ENCODE measurements at places on chromosomes 11 and 22.

- DNase-seq: no peak
Measured at GRCh38 chr11:60971520-60971919, at the start of gene CD6. Gene CD6, plus strand, starts transcription at chr11:60971680. Its CDS starts 186 bp downstream, at chr11:60971866.

DNA sequence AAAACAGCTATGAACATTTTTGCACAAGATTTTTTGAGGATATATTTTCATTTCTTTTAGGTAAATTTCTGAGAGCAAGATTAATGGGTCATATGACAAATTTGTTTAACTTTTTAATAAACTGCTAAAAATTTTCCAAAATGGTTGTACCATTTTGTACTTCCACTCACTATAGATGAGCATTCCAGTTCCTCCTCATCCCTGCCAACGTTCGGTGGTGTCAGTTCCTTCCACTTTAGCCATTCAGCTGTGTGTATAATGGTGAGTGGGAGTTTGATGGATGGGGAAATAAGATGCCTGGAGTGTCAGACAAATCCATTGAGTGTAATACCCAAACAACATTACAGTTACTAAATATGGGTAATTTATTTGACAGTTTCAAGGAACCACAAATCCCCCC lies 49.7 kb downstream of the MIAT start:
- DNase-seq: no peak

DNA sequence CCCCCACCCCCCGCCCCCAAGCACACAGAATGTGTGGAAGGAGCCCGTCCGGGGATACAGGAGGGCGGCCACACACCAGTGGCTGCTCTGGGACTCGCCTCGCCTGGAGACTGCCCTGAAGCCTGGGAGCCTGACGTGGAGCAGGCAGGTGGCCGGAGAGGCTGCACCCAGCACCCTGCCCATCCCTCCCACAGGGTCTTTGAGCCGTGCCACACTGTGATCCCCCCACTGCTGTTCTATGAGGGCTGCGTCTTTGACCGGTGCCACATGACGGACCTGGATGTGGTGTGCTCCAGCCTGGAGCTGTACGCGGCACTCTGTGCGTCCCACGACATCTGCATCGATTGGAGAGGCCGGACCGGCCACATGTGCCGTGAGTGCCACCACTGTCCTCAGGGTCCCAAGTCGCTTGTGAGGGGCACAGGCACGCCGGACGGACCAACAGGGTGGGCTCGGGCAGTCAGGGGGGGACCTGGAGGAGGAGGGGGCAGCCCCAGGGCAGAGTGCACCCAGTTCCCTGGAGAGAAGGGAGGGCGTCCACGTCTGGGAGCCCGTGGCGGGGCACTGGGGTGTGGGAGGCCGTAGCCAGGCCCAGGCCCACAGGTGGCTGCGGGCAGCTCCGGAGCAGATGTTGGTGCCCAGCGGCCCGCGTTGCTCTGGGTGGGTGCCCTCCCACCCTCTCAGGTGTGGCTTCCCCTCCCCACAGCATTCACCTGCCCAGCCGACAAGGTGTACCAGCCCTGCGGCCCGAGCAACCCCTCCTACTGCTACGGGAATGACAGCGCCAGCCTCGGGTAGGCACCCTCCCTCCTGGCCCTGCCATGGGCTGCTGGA lies 27.0 kb upstream of the MUC5B start:
- DNase-seq: no peak

DNA sequence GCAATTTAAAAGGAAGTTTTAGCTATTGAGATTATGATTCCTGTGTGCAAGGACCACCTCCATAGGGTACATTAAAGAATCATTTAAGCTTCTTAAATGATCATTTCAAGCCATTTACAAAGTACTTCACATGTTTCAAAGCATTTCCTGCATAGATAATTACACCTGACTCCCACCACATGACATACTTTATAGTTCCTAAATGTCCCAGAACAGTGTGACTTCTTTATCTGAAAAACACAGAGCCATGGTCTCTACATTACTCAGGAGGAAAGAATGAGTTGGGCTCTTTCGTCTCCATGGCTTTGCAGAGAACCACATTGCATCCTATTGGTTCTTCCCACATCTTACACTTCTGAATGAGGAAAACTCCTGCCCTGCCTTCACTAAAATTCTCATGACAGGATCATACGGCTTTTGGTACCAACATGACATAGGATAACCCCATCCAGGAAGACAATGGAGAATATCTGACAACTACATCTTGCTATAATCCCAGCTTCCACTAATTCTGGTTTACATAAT lies 88.6 kb downstream of the ETS1 start:
- DNase-seq: no peak

GRCh38 chr11:82038154-82038553 lies 695.5 kb downstream of the FAM181B start:
- no peak for DNase-seq

DNA sequence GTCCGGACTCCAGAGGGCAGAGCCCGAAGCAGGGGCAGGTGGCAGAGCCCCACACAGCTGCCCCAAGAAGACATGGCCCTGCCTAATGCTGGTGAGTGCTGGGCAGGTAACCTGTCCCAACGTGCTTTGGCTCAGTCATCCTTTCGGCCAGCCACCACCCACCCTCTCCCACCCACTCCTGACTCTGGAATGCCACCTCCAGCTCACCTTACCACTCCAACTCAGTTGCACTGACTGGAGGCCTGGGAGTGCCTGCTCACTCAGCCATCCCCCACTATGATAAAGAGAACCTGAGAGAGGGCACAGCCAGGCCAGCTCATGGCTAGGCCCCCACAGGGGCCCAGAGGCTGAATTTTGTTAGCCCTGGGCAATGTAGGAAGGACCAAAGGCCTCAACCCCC lies 53.8 kb upstream of the MPEG1 start:
- DNase-seq: no peak

DNA sequence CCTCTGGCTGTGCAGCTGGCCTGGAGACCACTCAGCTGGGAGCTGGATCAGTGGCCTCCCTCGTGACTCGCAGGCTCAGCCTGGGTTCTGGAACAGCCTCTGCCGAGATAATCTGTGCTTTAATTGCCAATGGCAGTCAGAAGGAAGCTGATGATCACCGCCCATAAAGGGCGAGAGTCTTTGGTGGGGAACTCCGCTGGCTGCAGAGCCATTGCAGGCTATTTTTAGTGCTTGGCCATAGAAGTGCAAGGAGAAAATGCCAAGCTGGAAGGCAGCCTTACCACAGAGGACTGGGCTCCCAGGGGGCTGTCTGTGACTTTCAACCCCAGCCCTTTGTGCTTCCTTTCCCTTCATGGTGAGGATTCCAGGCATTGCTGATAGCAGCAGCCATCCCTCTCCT lies 62.2 kb upstream of the TENM4 start:
- DNase-seq: no peak

- DNase-seq: no peak
Measured at GRCh38 chr11:12219757-12220156, 109.4 kb downstream of the MICAL2 start.

DNA sequence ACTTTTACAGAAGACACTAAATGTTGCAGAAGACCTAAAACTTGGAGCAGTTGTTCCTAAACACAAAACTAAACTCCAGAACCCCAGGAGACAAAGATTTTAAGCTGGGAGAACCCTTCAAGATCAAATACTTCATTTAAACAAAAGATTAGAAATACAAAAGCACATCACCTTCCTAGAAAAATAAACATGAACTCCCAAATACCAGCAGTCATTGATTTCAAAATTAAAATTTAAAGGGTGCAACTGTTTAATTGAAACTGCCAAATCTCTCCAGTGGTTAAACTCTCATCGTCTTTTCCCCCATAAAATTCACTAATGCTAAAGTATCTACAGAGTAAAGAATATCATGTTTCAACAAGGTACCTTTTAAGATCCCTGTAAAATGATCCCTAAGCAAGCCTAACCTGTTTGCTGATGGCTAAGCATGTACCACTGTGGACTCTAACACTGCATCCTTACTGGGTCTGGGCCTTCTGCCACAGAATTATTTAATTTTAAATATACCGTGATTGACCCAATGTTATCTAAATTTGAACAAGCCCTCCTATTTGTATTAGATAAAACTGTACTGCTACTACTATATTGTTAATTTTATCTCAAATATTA lies 53.7 kb upstream of the CCDC34 start:
- DNase-seq: no peak

- no peak for DNase-seq
Measured at GRCh38 chr22:25413620-25414019, 150.9 kb upstream of the GRK3 start.

GRCh38 chr11:133041928-133042882 lies 490.1 kb downstream of the OPCML start:
- no peak for DNase-seq

DNA sequence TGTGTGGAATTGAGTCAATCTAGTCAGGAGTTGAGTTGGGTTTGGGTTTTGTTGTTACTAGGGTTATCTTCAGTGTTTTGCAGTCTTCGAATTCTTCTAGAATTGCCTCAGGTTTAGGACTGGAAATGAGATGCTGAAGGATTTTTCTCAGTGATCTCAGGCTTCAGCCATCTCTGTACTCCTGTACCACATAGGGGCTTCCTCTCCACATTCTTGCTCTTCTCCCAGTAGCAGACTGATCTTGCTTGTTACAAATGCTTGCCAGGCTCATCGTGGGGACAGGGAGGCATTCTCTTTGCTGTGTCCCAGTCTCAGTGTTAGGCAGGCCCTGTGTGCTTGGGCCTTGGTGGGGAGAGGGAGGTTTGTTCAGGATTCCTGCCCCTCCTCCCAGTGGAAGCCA lies 96.1 kb downstream of the LRRC32 start:
- no peak for DNase-seq

DNA sequence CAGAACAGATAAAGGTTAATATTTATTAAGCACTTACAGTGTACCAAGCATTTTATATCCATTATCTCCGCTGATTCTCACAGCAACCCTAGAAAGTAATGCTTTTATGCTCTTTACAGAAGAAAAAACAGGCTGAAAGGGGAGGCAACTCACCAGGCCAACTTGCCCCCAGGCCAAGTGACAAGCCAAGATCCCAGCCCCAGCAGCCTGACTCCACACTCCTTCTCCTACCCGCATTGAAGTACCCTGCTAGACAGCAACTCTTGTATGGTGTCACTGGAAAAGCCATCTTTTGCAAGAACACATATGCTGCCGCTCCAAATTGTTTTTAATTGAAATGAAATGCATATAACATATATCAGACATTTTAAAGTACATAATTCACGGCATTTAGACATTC lies 25.6 kb downstream of the SMCO4 start:
- no peak for DNase-seq

- DNase-seq: no peak
Measured at GRCh38 chr22:42320443-42321416, 50.3 kb upstream of the TCF20 start.

DNA sequence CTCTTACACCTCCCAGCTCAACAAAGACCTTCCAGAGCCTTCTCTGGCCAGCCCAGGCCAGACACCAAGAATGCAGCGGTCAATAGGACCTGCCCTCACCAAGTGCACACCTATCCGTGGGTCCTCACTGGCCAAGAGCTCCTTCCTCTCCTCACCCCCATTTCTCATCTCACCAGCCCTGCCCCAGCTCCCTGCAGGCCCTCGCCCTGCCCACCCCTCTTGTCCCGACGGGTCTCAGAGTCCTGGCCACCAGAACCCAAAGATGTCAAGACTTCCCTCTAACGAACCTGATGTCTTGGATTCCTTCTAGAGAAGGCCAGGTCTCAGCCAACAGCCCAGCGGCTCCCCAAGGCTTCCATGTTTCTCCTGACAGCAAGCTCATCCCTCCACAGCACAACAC lies 43.6 kb downstream of the IGF2 start:
- no peak for DNase-seq

GRCh38 chr11:68051191-68052136 lies 12.6 kb downstream of the TCIRG1 start:
- DNase-seq: no peak

DNA sequence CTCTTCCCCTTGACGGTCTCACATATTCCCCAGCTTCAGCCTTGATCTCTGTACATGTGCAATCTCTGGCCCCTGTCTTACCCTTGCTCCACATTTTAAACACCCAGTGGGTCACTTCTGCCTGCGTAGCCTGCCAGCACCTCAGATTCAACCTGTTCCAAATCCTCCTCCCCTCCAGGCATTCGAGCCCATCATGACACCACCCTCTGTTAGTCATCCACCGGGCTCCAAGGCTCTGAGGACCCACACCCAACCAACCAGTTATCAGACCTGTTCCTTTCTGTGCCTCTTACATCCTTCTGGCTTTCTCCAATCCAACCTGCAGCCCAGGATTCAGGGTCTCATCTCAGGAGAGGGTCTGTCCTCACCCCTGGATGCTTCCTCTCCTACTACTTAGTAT lies 119.8 kb upstream of the TBCEL start:
- DNase-seq: no peak

- no peak for DNase-seq
Measured at GRCh38 chr11:43687120-43687791, 6.7 kb downstream of the HSD17B12 start.

GRCh38 chr11:35305670-35306382 lies 113.5 kb downstream of the SLC1A2 start:
- DNase-seq: no peak

- DNase-seq: no peak
Measured at GRCh38 chr11:85884581-85885021, 29.4 kb downstream of the CCDC83 start.

DNA sequence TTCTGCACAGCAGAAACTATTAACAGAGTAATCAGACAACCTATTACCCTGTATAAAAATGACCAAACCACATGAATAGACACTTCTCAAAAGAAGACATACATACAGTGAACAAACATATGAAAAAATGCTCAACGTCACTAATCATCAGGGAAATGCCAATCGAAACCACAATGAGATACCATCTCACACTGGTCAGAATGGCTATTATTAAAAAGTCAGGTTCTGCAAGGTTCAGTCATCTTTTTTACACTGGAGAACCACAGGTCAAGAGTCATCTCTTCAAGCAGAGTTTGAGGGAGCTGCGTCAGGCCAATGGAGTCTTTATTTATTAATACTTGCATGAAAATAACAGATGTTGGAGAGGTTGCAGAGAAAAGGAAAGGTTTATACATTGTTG lies 40.4 kb downstream of the RCN1 start:
- DNase-seq: no peak

DNA sequence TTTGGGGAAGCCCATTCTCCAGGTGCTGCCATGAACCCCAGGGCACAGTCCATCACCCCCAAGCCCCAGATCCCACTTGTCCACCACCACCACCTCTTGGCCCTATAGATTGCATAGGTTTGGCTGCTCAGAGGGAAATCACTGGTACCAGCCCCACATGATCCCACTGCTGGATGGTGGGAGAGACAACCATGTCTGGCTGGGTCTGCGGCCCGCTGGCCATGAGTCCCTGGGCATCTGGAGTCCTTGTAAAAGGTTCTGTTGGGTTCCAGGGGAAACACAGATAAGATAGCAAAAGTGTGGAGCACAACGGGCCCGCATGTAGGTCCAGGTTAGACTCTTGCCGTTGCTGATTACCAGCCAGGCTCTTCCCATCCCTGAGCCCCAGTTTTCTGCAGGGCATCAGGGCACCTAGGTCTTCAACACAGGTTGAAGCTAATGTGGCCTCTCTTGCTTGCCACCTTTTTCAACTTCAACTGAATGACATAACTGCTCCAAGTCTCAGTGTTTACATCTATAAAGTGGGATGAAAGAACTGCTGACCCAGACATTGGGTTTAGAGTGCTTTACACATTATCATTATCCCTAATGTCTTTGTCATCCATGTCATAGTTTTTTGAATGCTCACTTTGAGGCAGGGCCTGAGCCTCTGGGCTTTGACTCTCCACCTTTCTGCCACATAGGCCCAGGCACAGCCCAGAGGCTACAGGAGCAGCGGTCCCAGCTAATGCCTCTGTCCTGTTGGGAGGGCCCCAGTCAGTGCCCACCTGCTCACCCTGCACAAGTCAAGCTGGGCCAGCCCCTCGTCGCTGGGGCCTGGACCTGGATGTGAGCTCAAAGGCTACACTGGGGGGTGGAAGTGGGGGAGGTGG lies 1.0 kb upstream of the TANGO2 start:
- DNase-seq: no peak

Data from spinal cord (tissue), 10 donors.